ENCODE measurements at places on chromosomes 12 and 14.

- no peak for DNase-seq
These were observed 84.1 kb upstream of the ZDHHC17 start for GRCh38 chr12:76679778-76680177.

- no peak for DNase-seq
These were observed 42.5 kb upstream of the GNPNAT1 start for GRCh38 chr14:52833891-52834290.

GRCh38 chr12:105352052-105352451 is 21.6 kb downstream of the C12orf75 start:
- no peak for DNase-seq

DNA sequence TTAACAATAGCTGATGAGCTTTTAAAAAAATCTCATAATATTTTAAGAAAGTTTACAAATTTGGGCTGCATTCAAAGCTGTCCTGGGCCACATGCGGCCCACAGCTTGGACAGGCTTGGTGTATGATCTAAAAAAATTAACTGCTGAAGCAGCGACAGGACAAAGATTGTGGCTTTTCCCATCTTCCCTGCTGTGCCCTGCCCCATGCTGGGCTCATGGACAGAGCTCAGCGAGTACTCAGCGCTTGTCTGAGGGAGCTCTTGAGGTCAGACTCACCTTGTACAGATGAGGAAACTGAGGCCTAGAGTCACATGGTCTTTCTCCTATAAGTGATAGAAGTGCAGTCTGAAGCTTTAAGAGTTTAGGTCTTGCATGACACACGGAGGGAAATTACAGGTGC is 15.0 kb downstream of the EVL start:
- no peak for DNase-seq

DNA sequence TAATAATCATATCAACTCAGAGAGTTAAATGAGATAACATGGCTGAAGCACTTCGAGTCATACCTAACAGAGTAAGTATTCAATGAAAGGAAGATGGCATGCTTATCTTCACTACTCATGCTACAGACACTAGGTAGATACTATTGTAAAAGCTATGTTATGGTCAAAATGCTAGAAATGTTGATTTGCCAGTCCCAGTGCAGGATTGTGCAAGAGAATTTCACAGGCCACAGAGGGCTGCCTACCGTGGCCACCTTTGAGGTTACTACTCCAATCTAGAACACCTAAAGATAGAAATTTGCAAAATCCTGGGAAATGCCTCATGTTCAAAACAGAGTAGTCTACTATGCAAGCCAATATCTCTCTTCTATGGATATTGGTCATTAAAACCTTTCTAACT is 75.3 kb upstream of the PLEKHG7 start:
- DNase-seq = no peak

DNA sequence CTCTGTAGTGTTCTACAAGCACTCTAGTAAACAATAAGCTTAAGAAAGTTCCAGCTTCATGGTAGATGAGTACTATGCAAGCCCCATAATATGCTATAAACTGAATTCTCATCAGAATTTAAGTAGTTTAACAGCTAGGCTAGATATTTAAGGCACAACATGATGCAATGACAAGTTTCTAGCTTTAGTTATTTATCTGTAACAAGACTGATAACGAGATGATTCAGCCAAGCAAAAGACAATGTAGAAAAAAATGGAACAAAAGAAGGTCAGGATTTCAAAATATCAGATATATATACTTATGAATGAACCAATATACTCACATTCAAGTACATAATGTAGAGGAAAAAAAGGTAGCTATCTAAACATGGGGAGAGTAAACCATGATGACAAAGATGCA is 61.0 kb upstream of the RERGL start:
- no peak for DNase-seq

DNA sequence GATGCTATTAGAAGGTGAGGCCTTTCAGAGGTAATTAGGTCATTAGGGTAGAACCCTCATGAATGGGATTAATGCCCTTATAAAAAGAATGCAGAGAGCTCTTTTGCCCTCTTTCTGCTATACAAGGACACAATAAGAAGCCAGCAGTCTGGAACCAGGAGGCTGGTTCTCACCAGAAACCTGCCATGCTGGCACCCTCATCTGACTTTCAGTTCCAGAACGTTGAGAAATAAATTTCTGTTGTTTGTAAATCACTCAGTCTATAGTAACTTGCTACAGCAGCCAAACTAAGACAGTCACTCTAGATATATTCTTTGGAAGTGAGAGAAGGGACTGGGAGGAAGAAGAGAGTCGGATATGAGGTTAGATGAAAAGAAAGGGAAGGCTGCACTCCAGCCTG is 125.0 kb upstream of the MYF6 start:
- no peak for DNase-seq

DNA sequence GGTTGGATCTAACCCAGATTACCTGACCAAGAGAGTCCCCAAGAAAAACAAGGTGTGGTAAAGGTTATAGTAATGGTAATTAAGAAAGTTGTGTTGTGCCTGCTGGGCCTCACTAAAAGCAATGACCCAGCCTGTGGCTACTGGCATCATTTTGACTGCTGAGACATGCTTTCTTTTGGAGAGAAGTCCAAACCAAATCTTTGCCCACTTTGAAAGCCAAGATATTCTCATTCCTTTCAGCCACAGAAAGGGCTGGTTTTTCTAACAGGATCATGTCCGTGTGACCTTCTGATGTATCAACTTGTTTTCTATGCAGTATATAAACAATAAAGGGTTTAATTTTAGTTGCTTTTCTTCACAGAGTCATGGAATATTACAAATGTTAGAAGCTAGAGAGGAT is 388.6 kb downstream of the RAD51B start:
- DNase-seq = no peak

- DNase-seq = no peak
These were observed 466 bp downstream of the SAV1 start for GRCh38 chr14:50667684-50667995.

- DNase-seq = no peak
These were observed 1083.8 kb downstream of the FLRT2 start for GRCh38 chr14:86613786-86614185.

DNA sequence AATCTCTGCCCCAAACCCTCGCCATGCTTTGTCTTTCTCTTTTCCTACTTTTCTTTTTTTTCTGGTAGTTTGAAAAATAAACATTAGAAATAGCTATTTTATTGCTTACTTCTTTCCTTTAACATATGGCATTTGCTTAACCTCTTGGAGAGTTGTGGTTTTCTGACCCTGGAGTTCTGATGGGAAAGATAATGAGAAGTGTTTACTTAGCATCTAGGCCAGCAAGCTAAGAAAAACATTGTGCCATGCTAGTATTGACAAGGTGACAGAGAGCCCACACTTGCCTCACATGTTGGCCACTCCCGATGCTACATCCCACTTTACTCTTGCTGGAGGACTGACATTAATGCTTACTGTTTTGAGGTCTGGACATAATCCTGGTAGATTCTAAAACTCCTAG is 886.2 kb downstream of the DIO2 start:
- no peak for DNase-seq

- DNase-seq = no peak
These were observed 9.7 kb downstream of the MPHOSPH9 start for GRCh38 chr12:123223241-123223668.

DNA sequence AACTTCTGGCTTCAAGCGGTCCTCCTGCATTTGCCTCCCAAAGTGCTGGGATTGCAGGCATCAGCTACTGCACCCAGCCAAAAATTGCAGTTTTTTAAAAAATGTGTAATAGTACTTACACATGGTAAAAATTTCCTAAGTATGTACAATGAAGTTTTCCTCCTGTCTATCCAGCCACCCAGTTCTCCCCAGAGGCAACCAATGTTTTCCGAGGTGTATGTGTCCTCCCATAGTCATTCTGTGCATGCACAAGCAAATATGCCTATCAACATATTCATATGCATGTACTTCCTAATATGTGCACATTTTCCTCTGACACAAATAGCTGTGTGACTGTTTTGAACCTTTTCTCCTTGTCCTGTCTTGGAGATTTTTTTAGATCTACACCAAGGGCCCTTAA is 195.0 kb downstream of the SLC5A8 start:
- no peak for DNase-seq

DNA sequence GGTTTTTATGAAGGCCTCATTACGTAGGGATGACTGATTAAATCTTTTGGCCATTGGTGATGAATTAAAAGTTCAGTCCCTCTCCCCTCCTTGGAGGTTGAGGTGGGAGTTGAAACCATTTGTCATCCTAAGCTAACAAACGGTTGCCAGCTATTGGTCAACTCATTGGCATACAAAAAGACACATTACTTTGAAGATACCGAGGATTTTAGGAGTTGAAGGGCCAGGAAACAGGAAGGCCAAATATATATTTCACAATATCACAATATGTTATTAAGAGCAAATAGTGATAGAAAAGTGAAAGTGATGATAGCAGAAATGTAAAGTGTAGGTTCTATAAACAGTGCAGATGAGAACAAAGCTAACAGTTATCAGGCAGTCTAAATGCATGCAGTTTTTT is 24.4 kb downstream of the RCOR1 start:
- no peak for DNase-seq

- DNase-seq = no peak
These were observed 28.3 kb upstream of the TEAD4 start for GRCh38 chr12:2930865-2931264.

DNA sequence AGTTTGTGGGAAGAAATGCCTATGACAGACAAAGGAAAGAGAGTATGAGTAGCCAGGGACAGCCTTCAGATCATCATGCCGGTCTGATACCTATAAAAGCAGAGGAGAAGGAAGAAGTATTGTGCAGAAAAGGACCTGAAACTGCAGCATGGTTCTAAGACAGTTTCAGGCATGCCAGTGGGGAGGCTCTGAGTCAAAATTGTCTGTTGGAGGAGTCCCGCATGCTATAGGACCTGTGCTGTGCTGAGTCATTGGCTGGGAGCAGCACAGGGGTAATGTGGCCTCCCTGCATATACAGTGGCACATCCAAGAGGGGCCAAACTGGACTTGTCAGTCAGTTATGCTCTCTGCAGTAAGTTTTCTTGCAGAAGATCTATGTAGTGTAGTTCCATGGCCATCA is 40.7 kb downstream of the NEUROD4 start:
- DNase-seq = no peak

DNA sequence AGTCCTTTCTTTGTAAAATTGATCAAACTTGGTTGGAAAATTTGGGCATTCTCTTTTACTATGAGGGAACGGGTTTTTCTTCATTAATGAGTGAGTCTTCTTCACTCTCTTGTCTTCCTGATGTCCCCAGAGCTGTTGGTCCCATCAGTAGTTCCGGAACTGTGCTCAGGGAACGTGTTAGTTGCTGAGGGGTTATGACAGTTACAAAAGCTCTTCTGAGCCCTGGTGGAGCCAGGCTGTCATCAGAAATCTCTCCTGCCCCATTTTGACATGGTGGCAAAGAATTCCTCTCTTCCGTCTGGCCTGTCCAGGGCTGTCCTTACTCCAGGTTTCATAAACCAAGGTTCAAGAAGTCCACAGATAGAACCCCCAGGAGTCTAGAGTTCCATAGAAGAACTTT is 208.5 kb downstream of the SLC41A2 start:
- no peak for DNase-seq

GRCh38 chr14:98754343-98755020 is 517.5 kb downstream of the BCL11B start:
- peak; percentile 6 for DNase-seq

GRCh38 chr14:40362856-40363255 is 930.6 kb upstream of the FBXO33 start:
- no peak for DNase-seq

DNA sequence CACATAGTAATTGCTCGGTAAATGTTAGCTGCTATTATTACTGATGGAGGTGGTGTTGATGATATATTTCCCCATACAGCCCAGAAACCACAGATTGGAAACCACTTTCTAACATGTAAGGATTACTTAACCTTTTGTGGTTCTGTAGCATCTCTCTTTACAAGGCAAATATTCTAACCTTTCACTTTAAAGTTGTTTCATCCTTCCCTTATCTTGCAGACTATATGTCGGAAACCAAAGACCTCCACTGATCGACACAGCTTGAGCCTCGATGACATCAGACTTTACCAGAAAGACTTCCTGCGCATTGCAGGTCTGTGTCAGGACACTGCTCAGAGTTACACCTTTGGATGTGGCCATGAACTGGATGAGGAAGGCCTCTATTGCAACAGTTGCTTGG is 75.8 kb downstream of the FRMD6 start:
- DNase-seq = no peak

All from H1 (cell line).